ENCODE measurements at places on chromosomes 12 and 14. TPM values are rescaled to one million over a fixed set of nuclear protein-coding genes. Genes with fewer than 3 reads are reported as not detected.

DNA sequence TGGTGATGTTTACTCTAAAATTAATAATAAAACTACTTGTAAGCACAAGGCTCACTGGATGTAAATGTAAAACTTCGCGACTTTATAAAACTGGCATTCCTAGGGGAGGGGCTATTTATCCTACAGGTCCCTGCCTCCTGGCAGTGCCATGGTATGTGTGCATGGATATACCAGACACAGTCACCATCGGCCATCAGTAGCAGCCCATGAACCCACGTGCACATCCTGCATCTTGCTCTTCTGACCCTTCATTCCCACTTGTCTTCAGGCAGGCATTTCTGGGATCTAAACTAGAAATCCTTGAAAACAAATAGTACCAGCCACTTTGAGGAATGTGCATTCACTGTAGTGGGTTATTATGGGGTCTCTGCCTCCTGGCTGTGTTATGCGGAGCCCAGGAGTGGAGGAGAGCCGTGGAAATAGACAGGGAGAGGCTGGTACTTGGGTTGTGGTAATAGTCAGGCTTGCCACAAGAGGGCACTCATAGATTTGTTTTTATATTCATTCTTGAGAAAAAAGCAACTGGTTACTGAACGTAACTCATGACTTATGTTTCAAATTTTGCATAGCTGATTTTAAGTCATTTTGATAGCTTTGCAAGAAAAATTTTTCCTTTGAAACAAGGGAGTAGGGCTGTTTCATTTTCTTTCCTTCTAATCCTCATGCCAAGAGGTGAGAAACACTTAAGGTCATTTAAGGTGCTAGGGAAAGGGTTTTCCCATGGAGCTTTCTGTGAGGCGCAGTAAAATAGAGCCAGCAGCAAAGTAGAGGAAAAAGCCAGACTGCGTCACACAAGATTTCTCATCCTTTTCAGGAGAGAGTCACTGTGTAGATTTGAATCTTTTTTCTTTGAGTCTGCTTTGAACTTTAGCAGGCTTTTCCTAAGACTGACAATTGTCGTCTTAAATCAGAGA is 17.4 kb upstream of the GALNT16 start:
- peak; percentile 44 for DNase-seq

The RD3L gene
- total RNA-seq: 17.8 TPM

- DNase-seq: no peak
Observed at GRCh38 chr12:131434208-131435125, 276.4 kb upstream of the SFSWAP start.

GRCh38 chr12:25655702-25656101 is 102.6 kb upstream of the LMNTD1 start:
- no peak for DNase-seq

The RNASE7 gene
- total RNA-seq: not detected

DNA sequence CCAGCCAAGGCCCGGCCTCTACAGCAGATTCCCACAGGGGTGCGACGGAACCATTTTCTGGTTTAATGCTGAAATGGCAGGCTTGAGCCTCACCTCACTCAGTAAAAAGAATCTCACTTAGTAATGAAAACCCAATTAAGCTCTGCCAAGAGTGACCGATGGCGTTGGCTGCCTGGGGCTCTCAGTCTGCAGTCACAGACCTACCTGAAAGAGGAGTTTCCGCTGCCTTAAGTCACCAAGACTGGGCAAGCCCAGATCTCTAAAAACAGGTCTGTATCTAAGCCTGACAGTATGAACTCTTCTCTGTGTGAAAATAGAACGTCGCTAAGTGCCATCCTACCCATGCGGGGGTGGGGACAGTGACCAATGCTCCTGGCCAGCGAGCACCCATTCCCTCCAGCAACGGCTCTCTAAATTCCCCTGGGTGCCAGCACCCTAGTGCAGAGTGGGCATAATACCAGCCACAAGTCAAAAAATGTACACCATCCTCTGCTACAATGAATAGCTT is 107.3 kb downstream of the FOXN3 start:
- no peak for DNase-seq

DNA sequence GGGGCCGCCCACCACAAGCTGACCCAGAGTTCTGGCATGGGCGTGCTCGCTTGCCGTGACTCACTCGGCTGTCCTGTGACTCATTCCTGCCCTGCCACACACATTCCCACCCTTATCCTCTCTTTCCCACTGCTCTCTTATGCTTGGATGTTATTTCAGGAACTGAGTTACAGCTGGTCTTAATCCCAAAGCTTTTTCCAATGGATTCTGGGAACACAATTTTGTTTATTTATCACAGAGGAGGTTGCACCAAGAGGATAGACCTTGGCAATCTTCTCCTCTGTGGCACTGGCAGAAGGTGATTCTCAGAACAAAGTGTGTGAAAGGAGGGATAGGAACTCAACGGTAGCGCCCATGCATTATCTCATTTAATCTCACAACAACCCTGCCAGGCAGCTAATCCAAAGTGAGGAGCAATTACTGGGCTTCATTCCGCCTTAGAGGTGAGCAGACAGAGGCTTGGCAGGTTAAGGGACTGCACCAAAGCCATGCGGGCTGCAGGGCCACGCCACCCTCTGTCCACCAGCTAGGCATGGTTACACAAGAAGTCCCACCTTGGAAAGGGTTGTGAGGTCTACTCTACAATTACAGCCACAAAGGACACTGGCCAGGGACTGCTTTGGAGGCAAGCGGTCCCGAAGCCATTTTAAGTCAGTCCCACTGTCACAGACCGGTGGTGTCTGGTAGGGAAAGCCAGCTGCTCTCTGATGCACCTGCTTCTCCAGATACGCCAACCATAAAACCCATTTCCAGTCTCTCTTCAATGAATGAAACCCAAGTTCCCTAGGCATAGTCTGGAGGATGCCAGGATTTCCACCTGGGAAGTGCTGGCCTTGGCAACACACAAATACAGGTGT is 32.9 kb downstream of the SYNE3 start:
- DNase-seq: peak; percentile 89

Measured in right cardiac atrium (tissue), 5 donors.